ENCODE measurements at places on chromosomes 4 and X.

GRCh38 chrX:20454117-20454516, 187.4 kb upstream of the RPS6KA3 start:
- no peak for DNase-seq

- no peak for DNase-seq
Observed at GRCh38 chr4:161937596-161937995, 226.2 kb downstream of the FSTL5 start.

DNA sequence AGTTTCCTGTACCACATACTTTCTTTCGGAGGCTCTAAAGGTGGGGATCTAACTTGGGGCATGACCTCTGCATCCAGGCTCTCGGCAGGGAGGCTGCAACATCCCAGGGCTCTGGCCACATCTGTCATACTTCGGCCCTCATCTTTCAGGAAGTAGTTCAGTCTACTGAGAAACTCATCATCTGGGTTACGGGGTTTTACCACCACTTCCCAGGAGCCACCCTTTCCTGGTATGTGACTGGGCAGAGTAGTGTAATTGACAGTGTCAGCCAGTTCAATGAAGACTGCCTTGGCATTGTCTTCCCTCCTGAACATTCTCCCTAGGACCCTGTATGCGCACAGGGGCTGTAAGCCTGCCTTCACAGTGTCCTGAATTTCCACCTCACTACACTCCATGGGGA, 2.8 kb downstream of the PNMA5 start:
- no peak for DNase-seq

DNA sequence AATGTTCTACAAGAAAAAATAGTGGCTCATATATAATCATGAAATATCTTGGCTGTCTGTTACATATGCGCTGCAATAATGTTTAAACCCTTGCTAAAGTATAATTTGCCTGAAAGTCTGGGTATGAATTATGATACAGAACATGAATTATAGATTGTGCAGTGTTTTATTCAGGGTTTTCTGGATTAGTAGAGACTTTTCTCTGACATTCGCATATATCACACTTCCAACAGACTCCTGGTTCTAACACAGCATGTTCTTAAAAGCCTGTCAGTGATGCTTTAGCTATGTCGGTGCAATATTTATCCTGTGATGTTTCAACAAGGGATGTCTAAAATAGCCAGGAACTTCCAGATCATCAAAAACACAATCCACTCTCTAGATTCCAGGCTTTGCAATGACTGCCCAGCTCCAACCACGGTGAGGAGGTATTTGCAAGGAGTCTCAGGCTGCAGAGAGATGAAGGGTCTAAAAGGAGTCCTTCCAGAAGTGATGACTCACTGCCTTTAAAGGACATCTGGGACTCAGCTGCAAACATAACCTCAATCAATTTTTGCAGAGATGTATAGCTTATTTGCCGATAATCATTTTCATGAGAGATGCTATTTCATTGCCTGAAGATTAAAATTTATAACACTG, 69.4 kb downstream of the RWDD4 start:
- DNase-seq = no peak

DNA sequence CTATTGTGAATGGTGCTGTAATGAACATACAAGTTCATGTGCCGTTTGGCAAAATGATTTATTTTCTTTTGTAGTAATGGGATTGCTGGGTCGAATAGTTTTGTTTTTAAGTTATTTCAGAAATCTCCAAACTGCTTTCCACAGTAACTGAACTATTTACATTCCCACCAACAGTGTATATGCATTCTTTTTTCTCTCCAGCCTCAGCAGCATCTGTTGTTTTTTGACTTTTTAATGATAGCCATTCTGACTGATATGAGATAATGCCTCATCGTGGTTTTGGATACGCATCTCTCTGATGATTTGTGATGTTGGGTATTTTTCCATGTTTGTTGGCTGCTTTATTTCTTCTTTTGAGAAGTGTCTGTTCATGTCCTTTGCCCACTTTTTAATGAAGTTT, 246.3 kb upstream of the ADGRL3 start:
- DNase-seq = no peak

DNA sequence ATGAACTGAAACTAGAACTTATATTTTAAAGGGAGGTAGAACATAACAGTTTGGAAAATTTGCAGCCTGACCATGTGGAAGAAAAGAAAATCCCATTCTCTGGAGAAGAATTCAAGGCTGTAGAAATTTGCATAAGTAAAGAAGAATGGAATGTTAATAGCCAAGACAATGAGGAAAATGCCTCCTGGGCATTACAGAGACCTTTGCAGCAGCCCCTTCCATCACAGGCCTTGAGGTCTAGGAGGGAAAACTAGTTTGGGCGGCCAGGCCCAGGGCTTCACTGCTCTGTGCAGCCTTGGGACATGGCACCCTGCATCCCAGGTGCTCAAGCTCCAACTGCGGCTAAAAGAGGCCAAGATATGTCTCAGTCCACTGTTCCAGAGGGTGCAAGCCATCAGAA, 1506.8 kb downstream of the PCDH18 start:
- no peak for DNase-seq

GRCh38 chrX:40470830-40471429, 109.8 kb upstream of the ATP6AP2 start:
- DNase-seq = no peak

GRCh38 chr4:47010912-47011446, 17.6 kb upstream of the GABRA4 start:
- DNase-seq = no peak

GRCh38 chrX:12447448-12448064, 309.3 kb downstream of the FRMPD4 start:
- DNase-seq = no peak

DNA sequence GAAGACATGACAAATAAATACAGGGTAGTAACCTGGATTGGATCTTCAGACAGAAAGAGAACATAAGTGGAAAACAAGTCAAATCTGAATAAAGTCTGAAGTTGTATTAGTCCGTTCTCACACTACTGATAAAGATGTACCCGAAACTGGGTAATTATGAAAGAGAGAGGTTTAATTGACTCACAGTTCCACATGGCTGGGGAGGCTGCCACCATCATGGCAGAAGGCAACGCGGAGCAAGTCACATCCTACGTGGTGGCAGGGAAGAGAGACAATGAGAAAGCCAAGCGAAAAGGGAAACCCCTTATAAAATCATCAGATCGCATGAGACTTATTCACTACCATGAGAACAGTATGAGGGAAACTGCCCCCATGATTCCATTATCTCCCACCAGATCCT, 82.8 kb downstream of the USP46 start:
- DNase-seq = no peak

GRCh38 chr4:85154591-85154990, 188.1 kb upstream of the WDFY3 start:
- DNase-seq = no peak

DNA sequence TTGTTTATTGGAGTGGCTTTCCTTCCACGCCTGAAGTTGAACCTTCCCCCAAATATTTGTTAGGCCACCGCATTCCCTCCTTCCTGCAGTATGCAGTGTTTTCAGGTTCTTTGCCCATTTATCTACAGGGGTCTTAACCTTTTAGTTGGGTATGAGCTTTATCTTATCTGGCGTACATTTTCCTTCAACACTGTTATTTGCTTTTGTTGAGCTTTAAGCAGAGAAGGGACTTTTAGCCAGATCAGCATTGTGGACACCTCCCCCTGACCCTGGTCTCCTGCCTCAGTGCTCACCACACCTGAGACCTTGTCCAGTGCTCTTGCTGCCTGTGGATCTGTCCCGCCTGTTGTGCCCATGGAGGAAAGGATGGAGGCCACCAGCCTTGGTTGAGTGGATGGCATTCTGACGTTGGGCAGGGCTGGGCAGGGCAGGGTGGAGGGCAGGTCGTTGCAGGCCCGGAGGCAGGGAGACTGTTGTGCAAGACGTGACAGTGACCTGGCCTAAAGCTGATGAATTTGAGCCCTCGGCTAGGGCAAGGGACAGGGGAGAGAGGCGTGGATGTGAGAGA, 998 bp upstream of the DUSP9 start:
- no peak for DNase-seq

Data from hematopoietic multipotent progenitor cell treated with erythropoietin and hydrocortisone succinate and interleukin-3 and kit ligand, for 6 days (in vitro differentiated cells).